ENCODE measurements at places on chromosomes 7 and 10.

GRCh38 chr7:46007194-46007593 lies 86.1 kb upstream of the IGFBP3 start:
- no peak for DNase-seq

- DNase-seq = no peak
Measured at GRCh38 chr7:21044384-21044783, 257.7 kb upstream of the SP8 start.

GRCh38 chr7:53422291-53422690 lies 386.9 kb downstream of the POM121L12 start:
- DNase-seq = no peak

- DNase-seq = peak; percentile 66
Measured at GRCh38 chr7:142854372-142855113, at the start of gene EPHB6. TSS of gene EPHB6 (plus strand) at chr7:142855076. CDS start at chr7:142863228, 8,152 bp downstream.

DNA sequence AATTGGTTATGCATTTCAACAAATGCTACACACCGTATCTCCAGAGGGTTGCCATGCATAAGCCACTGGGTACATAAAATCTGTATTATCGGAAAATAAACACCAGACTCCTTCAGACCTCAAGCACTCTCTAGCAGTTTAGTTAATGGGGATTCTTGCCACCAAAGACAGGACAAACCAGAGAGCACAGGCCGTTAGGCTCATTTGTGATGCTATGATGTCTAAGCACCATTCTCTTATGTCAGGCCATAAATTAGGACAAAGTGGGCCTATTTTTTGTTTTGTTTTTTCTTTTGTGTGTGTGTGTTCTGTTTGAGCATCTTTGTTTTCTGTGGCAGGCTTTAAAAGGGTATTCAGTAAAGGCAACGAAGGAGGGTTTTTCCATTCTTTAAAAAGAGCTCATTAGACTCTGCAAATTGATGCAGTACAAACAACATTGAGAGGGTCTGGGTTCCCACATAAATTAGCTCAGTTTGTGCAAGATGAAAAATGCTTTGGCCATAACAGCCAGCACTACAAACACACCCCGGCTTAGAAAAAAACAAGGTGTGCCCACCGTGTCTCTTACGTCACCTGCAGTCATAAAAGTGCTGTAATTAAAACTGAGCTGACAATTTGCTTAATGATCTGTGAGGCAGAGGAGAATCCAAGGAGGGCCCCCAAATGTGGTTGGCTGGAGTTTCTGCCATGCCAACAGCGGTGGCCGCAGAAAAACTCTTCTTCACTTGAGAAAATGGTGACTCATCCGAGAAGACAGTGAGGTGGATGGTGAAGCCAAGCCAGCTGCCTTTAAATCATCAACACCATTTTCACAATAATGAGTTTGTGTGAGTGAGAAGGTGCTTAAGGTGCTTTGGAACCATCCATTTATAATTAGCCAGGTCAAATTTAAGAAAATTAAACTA lies 297.9 kb downstream of the GATA3 start:
- DNase-seq = no peak

- no peak for DNase-seq
Measured at GRCh38 chr7:12643001-12643643, 44.3 kb upstream of the ARL4A start.

- DNase-seq = no peak
Measured at GRCh38 chr7:20021831-20022230, 195.4 kb downstream of the MACC1 start.

DNA sequence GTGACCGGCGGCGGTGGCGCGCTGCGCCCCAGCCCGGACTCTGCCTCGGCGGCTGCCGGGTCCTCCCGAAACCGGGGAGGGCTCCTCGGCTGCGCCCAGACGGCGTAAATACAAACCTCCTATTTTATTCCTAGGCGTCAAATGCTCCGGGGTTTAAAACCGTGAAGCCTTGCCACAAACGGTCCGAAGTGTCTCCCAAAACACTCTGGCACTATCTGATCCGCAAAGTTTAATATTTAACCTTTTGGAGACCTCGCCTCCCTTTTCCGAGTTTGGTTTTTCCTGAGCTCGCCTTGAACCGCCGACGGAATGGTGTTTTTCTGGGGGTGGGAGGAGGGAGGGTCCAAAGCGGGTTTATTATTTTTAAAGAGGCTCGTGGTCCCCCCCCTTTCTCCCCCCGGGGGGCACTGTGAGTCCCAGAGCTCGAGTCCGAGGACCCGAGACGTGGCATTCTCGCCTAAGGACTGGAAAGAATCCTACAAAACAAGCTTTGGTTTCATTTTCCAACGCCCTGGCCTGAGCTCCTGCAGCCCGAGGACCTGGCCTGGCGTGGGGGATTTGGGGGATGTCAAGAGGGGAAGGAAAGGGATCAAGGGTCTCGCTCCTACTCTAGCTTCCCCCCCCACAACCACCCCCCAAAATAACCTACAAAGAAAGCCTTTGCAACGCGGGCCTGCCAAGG lies 1.8 kb downstream of the TNRC18 start:
- DNase-seq = no peak

DNA sequence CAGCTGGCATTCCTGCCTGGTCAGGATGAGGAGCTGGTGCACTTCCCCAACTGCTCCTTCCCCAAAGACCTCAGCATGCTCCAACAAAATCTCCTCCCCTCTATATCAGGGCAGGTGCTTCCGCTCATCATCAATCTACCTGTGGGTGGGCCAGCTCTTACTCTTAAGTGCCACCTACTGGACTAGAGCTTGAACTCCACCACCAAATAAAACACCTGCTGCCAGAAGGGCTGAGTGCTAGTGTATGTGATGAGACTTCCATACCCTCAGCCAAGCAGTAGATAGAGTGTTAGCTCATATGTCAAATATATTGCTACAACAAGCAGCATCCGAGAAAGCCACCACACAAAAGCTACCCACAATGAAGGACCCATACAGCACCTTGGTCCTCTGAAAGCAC lies 264.3 kb downstream of the RNLS start:
- DNase-seq = no peak

GRCh38 chr10:47282005-47282656 lies 17.9 kb upstream of the GDF10 start:
- DNase-seq = no peak

- DNase-seq = no peak
Measured at GRCh38 chr10:43842072-43842471, 193.4 kb upstream of the ZNF32 start.

DNA sequence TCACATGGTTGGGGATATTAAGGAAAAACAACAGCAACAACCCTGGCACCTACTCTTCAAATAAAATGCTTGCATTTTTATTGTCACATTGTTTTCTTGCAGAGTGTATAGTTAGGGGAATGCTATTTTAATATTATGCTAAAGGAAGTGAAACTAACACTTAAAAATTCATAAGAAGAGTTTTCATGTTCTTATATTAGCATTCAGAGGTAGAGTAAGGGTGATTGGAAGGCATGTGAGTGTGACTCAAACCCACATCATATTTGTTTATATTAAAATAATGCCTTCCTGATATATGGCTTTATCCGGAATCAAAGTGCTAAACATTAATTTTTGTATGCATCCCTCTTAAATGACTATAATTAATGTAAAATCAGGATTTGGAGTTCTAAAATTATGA lies 59.8 kb upstream of the TES start:
- no peak for DNase-seq

GRCh38 chr10:113967126-113967525 lies 76.5 kb upstream of the ADRB1 start:
- no peak for DNase-seq
